CD4-positive, alpha-beta memory T cell (primary cell): ENCODE measurements at places on chromosomes 5 and 9. TPM values are rescaled to one million over a fixed set of nuclear protein-coding genes. Genes with fewer than 3 reads are reported as not detected.

F2RL1 gene
- total RNA-seq = 5.1 TPM

GRIA1 gene
- not detected for total RNA-seq

PCDHGA7 gene
- 0.44 TPM for total RNA-seq

PCDHAC2 gene
- not detected for total RNA-seq

PCDHA13 gene
- not detected for total RNA-seq

GAPT gene
- total RNA-seq = not detected

FOXD4L5 gene
- 0.30 TPM for total RNA-seq

TLX3 gene
- total RNA-seq = not detected

DIPK1B gene
- total RNA-seq = not detected

C7 gene
- not detected for total RNA-seq

TAF11L6 gene
- not detected for total RNA-seq

TRIM23 gene
- total RNA-seq = 25.4 TPM

C5orf52 gene
- total RNA-seq = not detected

TRPM6 gene
- not detected for total RNA-seq

SLC46A2 gene
- total RNA-seq = not detected

CRHBP gene
- total RNA-seq = not detected

INSL4 gene
- total RNA-seq = not detected

PCDHGA2 gene
- 0.23 TPM for total RNA-seq

ZFP37 gene
- 2.9 TPM for total RNA-seq

OCLN gene
- total RNA-seq = 4.9 TPM

SMIM27 gene
- total RNA-seq = 37.8 TPM

PCDHA3 gene
- not detected for total RNA-seq

SLC45A2 gene
- total RNA-seq = not detected

STPG3 gene
- not detected for total RNA-seq

SPAAR gene
- total RNA-seq = not detected

SPATA31D4 gene
- not detected for total RNA-seq

C9orf78 gene
- total RNA-seq = 96.9 TPM

CDKN2A gene
- total RNA-seq = 7.0 TPM

ANKDD1B gene
- 0.61 TPM for total RNA-seq

RAB3C gene
- not detected for total RNA-seq

CETN3 gene
- 22.1 TPM for total RNA-seq

SH3TC2 gene
- total RNA-seq = not detected

FBXO38 gene
- total RNA-seq = 78.3 TPM

NDFIP1 gene
- total RNA-seq = 73.8 TPM

BTNL8 gene
- total RNA-seq = not detected

RAI14 gene
- 1.9 TPM for total RNA-seq

NMUR2 gene
- not detected for total RNA-seq

GADD45G gene
- 2.4 TPM for total RNA-seq
